ENCODE measurements at places on chromosomes 6 and 20.

DNA sequence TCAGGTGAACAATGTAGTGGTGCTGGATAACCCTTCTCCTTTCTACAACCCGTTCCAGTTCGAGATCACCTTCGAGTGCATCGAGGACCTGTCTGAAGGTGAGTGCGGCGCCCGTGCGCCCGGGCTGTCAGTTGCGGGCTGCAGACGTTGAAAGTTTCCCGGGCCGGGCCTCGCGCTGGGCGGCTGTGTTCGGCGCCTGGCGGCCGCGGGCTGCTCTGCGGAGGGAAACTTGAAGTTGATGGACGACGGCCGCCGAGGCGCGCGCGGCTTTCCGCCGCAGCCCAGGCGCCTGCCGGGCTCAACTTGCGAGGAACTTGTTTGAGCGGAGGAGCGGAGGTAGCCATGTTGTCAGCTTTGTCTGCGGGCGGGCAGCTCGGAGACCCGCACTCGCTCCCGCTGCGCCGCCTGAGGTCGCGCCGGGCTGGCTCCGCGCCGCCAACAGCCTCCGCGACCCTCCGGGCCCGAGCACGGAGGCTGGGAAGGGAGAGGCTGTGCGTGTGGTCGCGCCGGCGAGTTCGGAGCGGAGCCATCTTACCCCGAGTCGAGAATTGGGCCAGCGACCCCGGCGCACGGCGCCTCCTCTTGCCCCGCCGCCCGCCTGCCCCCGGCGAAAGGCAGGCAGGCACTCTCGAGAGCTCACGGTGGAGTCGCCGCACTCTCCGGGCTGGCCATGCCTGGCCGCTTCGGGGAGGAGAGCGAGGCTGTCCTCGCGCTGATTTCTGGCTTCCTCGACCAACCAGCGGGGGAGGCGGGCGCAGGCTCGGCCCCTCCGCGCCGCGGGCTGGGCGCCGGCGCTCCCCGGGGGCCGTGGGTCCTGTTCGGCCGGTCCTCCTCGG, 691 bp downstream of the ASF1A start:
- DNase-seq = peak; percentile 72

DNA sequence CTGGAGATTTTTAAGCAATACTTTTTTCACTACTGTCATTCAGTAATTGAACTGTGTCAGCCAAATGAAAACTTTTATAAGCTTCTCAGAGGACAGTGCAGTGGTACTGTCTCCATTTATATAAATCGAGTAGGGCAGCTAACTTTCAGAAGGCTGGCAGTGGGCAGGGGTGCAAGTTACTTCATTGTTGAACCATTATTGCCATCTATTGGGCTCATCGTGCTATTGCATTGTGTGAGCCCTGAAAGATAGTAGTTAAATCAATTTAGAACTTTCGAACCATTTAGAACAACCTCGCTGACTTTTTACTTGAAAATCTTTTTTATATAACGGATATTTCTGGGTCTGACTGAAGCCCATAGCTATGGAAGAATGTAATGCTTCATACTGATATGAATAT, 347.8 kb upstream of the PLCB4 start:
- DNase-seq = peak; percentile 63

- DNase-seq = no peak
Observed at GRCh38 chr6:122389704-122390372, 9.6 kb upstream of the HSF2 start.

GRCh38 chr20:16694161-16694560, 35.7 kb upstream of the SNRPB2 start:
- no peak for DNase-seq

- no peak for DNase-seq
Observed at GRCh38 chr20:49833483-49833882, 20.9 kb downstream of the SLC9A8 start.

GRCh38 chr20:34850969-34851368, 21.7 kb downstream of the GGT7 start:
- DNase-seq = no peak

DNA sequence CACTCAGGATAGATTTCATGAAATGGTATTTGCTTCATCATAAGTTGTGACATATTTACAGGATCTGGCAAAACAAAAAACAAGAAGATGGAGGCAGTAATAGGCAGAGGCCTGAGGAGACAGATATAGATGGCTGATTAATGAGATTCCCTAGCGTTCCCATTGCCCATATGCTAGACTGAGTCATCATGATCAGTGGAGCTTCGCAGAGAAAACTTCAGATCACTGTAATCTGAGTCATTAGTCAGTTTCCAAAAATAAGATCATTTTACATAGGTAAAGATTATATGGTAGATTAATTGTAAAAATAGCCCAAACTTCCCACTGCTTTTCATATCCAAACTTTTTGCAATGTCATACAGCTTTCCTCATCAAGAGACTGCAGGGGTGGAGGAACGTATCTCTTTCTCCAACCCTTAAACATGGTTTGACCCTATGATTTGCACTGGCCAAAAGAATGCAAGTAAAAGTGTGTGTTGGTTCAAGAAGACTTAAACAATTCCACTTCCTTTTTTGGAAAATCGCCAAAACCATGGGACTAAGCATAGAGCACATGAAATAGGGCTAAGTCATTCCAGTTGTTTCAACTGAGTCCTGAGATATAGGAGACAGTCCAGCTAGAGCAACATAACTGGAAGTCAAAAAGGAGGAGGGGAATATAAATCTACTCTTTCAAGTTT, 626.0 kb downstream of the RNF144B start:
- peak; percentile 5 for DNase-seq

- no peak for DNase-seq
Observed at GRCh38 chr20:45291526-45291925, 15.1 kb upstream of the RBPJL start.

- DNase-seq = no peak
Observed at GRCh38 chr6:160121558-160121957, at the start of gene SLC22A1. TSS of gene SLC22A1 (plus strand) at chr6:160121815. CDS start at chr6:160121936, 121 bp downstream.

DNA sequence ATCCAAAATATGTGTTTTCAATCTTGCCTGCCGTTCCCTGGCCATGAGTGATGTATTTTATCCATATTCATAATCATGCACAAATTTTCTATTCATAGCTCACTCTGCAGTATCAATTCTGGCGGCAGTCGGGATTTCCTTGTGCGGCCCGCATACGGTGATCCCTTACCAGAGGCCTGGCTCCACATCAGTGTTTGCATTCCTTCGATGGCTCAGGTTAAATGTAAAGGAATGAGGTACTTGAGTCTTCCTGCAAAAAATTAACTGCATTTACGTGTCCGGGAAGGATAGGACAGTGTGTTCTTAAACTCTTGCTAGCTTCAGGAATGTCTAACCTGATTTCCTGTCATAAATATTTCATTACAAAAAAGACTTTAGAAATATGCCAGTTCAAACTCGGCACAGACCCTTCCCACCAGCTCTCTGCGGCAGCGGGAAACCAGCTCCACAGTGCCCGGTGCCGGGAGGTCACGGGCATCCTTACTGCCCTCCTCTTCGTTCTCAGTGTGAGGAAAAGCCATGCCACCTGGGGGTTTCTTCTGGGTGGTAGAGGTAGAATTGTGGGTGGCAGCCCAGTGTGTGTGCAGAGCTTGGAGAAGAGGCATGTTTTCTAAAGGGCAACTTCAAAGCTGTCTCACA, 154.5 kb downstream of the MOXD1 start:
- no peak for DNase-seq

- DNase-seq = no peak
Observed at GRCh38 chr20:22791877-22792525, 207.6 kb upstream of the FOXA2 start.

- no peak for DNase-seq
Observed at GRCh38 chr6:69790629-69791028, 6.2 kb downstream of the LMBRD1 start.

- no peak for DNase-seq
Observed at GRCh38 chr6:151349651-151350270, 41.6 kb downstream of the ZBTB2 start.

GRCh38 chr20:57787990-57788781, 78.4 kb upstream of the PMEPA1 start:
- no peak for DNase-seq

- DNase-seq = no peak
Observed at GRCh38 chr6:54929245-54929909, 82.8 kb downstream of the FAM83B start.

GRCh38 chr6:108277831-108278230, 17.0 kb upstream of the SNX3 start:
- DNase-seq = no peak

GRCh38 chr6:160036331-160036695, 67.4 kb downstream of the IGF2R start:
- no peak for DNase-seq

DNA sequence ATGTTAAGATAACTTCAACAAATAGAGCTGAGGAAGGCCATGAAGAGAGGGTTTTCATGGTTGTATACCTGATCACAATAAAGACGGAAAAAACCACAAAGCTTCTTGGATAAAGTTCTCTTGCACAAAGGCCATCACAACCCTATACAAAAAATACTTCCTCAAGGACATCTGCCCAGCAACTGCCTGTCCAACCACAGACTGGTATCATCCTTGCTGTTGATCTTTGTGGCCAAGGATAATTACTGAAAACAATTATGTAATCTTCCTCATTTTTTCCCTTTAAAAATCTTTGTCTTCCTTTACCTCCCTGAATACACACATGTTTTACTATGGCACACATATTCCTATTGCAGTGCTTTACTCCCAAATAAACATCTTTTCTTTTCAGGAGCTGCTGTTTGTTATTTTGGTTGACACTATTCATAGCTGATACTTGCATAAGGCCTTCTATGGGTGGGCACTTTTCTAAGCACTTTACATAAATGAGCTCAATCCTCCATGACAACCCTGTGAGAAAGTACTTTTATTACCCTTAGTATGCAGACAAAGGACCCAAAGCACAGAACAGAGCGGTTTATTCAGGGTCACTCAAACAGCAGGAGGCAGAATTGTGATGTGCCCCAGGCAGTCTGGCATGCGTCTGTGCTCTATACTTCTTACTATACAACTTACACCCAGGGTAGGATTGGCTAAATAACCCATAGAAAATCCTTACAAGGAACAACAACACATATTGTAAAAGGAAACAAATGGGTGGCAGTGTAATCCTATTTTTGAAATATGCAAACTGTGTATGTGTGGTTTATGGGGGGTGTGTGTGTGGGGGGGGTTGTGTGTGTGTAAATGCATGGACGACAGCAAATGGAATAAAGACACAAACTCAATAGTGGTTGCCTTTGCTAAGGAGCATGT, 35.1 kb downstream of the SNRNP48 start:
- no peak for DNase-seq

DNA sequence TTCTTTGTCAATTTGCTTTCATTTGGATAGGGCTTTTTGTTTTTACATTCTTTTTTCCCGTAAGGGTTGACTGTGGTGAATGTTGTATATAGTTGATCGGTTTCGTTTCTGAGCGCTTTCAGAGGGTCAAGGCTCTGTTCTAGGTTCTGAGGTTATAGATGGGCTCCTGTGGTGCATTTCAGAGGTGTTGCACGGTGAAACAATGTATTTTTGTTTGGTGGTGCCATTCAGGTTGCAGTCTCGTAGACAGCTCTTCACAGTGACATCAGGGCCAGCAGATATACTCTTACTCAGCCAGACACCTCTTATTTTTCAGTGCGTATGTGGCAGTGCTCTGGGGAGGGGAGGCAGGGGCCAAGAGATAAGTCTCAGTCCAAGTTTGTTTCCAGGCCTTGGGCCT, 72.1 kb downstream of the SNAP91 start:
- DNase-seq = no peak

GRCh38 chr6:144266091-144266649, 19.0 kb upstream of the UTRN start:
- peak; percentile 87 for DNase-seq

DNA sequence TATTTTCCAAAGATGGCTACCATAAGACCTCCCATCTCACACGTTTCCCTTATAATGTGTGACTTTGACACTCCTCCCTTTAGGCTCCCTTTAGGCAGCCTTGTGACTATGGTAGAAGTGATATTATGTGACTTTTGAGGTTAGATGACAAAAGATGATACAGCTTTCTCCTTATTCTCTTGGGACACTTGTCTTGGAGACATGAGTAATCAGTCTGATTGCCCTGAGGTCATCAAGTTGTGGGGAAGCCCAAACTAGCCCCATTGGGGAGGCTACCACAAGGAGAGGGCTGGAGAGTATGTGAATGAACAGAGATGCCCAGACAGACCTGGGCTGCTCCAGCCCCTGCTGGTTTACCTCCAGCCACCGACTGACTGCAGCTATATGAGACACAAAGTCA, 10.6 kb upstream of the DLK2 start:
- no peak for DNase-seq

GRCh38 chr20:37804584-37805566, 98.1 kb upstream of the VSTM2L start:
- DNase-seq = no peak

- no peak for DNase-seq
Observed at GRCh38 chr20:17941087-17941825, 27.3 kb downstream of the SNX5 start.

- DNase-seq = no peak
Observed at GRCh38 chr6:14100138-14100537, 17.4 kb upstream of the CD83 start.

DNA sequence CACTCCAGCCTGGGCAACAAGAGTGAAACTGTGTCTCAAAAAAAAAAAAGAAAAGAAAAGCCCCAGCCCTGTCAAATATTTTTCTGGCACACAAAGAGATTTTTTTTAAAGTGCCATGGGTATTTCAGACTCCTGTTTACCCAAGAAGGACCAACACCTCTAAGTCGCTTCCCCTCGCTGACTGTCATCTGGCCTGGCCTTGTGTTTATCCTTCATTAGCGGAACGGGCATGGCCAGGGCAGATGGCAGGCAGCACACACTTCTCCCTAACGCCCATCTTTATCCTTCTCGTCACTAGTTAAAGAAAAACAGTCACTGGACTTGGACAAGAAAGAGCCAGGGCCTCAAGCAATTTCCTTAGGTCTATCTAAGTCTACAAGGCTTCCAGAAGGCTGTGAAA, 7.3 kb upstream of the CBFA2T2 start:
- DNase-seq = no peak

DNA sequence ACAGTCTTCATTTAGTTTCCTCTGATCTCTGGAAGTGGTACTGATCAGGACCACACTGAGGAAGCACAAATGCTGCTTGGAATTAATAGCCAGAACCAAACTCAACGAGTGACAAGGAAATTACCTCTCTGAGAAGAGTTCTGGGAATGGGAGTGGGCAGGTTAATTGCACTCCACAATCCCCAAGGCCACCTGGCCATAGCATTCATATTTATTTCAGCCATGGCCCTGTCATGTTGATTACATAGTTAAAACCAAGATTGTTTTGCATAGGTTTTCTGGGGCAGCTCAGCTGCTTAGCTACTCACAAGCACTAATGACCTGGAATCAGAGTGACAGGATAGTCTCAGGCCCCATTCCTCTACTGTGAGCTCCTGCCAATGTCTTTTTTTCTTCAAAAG, 230.2 kb upstream of the RIMS1 start:
- no peak for DNase-seq

- DNase-seq = no peak
Observed at GRCh38 chr6:154496793-154497517, 13.5 kb downstream of the CNKSR3 start.

DNA sequence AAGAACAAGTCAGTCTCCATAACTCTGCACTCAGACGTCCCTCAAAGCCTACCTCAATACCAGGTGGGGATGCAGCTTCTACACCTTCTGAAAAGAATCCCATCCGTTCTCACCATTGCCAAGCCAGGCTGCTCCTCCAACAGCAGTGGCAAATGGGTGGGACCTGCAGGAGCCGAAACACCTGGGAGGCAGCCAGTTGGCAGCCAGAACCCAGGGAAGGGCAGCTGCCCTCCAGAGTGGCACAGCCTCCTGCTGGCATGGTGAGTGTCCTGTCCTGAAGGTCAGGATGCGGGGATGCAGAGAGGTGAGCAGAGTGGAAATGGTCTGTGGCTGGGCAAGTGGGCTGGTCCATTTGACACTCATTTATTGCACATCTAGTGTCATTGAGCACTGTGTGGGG, 210.6 kb upstream of the CDH4 start:
- no peak for DNase-seq

- no peak for DNase-seq
Observed at GRCh38 chr20:16474363-16474762, 98.9 kb downstream of the KIF16B start.
